Germinal center (tissue), 1 donor: ENCODE measurements at places on chromosomes 5 and 9.

- no peak for DNase-seq
These were observed 139.6 kb downstream of the HTR1A start for GRCh38 chr5:63822614-63823013.

GRCh38 chr5:117954331-117954730 is 1034.0 kb downstream of the DTWD2 start:
- no peak for DNase-seq

DNA sequence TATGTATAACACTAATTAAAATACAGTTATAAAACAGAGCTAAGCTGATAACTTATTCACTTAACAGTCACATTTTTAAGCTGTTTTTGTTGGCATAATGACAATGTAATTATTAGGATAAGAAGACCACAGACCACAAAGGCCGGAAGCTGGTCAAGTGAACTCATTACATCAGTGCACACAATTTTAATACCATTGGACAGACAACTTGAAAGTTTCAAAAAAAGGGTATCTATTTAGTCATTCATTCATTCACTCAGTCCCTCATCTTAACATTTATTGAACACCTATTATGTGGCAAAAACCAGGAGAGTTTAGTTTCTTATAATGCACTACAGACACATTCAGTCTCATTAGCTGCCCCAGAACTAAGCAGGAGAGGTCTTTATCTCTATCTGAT is 11.6 kb downstream of the ERP44 start:
- DNase-seq, result no peak

DNA sequence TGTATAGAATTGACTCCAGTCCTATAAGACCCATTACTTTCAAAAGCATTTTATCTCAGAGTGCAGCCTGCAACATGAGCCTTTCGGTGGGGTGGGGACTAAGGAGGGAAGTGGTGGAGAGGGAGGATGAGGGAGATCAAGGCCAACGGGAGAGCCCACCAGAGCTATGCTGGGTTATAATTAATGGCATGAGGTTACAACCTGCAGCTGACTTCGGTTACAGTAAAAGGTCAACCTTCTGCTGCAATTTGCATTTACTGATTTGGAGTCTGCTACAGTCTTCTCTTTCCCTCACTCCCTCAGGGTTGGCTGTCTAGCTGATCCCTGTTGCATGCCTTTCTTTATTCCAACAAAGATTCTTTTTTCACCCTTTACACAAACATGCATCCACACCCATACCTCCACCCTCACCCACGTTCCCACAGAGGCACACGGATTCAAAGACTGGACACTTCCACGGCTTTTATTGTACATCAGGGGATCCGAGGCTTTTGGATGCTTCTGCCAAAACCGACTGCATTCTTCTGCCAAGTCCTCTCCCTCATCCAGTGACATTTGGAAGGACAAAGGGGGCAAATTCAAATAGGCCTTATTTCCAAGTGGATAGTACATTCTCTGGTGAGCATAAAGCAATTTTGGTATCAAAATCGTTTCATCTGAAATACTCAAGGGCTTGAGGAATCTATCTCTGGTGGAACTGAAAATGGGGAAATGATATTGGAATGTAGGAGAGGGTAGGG is 381.2 kb downstream of the NFIB start:
- DNase-seq, result no peak

GRCh38 chr9:114274217-114274616 is 48.7 kb upstream of the ORM1 start:
- DNase-seq, result no peak

GRCh38 chr5:146069780-146070099 is 35.6 kb downstream of the PLAC8L1 start:
- no peak for DNase-seq

- DNase-seq, result no peak
These were observed 234.8 kb upstream of the ELL2 start for GRCh38 chr5:96196407-96196806.

- DNase-seq, result no peak
These were observed 12.0 kb downstream of the FRMD3 start for GRCh38 chr9:83526211-83526610.

GRCh38 chr5:23234197-23234596 is 273.2 kb upstream of the PRDM9 start:
- no peak for DNase-seq

DNA sequence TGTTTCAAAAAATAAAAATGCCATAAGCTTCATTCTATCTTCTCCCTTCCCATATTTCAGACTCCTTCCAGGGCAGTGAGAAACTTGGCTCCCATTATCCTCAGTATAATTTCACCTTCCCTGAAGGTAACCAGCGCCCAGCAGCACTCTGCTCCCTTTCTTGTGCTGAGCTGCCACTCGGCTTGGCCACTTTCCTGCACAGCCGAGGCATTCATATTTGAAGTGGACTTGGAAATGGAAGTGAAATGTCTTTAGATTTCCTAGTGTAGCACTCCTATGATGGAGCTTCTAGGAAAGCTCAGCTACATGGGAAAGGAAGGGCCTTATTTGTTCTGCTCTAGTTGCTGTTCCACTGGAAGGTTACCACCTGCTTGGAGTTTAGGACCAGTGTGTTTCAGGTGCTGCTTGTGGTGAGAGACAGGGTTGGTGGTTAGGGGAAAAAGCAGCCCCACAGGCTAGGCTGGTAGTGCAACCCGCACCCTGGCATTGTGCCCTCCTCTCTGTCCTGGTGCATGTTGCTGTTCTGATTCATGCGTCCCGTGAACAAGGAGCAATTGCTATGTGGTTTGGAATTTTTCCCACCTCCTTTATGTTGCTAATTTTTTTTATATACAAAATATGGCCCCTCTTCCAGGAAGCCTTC is 53.8 kb downstream of the RAD23B start:
- DNase-seq, result no peak

GRCh38 chr5:176944268-176944667 is 45.1 kb upstream of the HK3 start:
- DNase-seq, result no peak

DNA sequence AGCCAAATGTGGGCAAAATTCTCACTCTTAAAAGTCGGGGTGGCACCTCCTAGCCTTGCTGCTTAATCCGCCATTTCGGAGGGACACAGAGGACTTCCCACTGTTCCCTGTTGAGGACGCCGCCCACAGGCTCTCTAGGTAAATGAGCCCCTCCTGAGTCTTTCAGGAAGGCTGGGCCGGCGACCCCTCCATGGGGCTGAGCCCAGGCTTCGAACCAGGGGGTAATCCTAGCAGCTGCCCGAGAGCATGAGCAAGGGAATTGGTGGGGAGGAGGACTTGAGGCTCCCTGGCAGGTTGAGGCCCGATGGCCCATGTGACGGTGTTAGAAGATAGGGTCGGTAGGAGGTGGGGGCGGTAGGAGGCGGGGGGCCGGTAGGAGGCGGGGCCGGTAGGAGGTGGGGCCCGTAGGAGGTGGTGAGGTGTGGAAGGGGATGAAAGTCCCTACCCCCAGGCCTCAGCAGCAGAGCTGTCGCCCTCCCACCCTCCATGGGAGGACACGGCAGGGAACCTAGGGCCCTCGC is 17.1 kb downstream of the SLC12A7 start:
- no peak for DNase-seq

- DNase-seq, result no peak
These were observed 838.0 kb upstream of the DMAC1 start for GRCh38 chr9:8637626-8638025.

- no peak for DNase-seq
These were observed 800.8 kb upstream of the TYRP1 start for GRCh38 chr9:11892401-11892800.

DNA sequence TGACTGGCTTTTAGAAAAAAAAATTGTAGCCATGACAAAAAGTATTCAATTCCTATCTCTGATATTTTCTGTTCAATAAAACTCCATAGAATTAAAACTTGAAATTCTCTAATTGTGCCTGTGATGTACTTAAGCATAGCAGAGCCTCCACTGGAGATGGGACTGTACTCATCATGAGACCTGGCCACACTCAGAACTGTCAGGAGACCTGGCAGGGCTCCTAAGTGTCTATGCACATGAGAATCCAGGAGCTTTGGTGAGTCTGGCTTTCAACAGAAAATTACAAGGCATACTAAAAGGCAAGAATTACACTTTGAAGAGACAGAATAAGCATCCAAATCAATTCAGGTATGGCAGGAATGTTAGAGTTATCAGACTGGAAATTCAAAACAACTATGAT is 26.7 kb upstream of the ERCC6L2 start:
- DNase-seq, result no peak

- DNase-seq, result no peak
These were observed 457.5 kb downstream of the IRX1 start for GRCh38 chr5:4053136-4053535.

DNA sequence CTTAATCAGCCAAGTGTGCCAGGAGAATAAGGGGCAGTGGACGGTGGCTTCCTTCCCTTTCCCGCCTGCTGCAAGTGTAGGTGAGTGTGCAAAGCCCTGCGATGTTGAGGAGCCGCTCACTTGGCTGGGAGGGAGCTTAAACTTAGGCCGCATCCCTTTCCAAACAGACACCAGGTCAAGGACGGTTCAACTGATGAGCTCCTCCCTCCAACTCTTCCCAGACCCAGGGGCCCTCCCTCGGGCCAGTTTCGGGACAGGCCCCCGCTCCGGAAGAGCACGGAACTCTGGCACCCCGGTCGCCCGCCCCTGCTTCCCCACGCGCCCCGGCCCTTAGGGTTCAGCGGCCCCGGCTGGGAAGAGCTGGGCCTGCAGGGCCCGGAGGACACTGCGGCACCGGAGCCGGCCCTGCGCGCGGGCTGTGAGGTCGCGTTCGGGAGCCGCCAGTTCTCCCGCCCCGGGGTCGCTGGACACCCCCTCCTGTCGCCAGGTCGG is 481 bp downstream of the MRPL36 start:
- DNase-seq, result peak; percentile 45

GRCh38 chr5:118687661-118688621 is 300.4 kb downstream of the DTWD2 start:
- no peak for DNase-seq

GRCh38 chr5:88660947-88661805 is 221.8 kb downstream of the MEF2C start:
- peak; percentile 80 for DNase-seq

DNA sequence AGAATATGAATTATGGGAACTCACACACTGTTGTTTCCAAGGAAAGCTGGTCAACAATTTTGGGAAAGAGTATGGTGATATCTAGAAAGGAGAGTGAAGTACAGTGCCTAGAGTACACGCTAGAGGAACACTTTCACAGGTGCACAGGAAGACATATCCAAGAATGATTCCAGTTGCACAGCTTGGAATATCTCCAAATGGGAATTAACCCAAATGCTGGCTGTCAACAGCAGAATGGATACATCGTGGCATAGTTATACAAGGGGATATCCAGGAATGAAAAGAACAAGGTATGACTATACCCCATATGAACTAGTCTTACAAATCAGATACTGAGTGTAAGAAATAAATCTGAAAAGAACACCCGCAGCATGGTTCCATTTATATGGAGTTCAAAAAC is 231.3 kb downstream of the FSTL4 start:
- DNase-seq, result no peak

DNA sequence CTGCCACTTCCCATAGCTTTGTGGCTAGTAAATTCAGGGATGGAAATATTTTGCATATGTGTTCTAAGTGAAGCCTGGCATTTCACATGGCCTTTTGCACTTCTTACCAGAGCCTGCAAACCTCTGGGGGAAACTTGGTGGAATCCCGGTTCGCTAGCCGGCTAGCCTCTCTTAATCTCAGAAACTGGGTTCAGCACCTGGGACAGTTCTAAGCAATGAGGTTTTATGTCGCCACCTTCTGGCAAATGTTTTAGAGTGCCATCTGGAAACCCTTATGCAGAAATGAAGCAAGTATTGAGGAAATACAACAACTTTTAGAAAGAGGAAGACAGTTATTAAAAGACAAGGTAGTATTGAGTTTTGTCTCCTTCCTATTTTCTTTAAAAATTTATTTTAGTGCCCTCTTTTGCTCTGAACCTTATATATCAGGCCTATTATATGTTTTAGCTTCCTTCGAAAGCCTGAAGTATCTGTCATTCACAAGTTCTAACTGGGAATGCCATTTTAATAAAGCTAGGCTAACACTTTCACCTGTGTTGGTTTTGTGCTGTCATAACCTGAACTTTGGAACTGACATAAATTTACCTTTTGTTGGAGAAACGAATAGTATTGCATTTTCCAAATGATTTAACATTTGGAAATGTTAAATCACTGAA is 963 bp upstream of the HTR1A start:
- peak; percentile 48 for DNase-seq

DNA sequence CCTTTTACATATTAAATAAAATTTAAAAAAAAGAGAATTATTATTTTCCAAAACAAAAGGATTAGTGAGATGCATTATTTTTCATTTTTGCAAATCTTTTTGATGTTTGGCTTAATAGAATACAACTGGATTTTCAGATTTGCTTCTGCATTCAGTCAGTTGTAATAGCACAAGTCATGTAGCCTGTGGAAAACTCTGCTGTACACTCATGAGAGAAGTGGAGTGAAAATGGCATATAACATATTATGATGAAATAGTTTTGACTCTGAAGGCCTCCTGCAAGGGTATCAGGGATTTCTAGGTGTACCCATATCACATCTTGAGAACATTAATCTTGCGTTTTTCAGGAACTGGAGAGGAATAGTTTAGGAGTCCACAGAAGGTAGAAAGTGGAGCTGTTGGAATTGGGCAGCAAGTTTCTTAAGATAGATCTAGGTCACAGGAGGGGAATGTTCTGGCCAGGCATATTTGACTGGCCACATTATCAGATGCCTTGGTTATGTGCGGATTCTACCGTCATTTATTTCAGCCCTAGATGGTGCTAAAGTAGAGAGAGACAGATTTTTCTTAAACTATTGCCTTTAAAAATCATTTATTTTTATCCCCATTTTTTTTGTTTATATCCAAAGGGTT is 16.4 kb downstream of the LNPEP start:
- no peak for DNase-seq

- no peak for DNase-seq
These were observed 18.3 kb downstream of the TNIP1 start for GRCh38 chr5:151062405-151063141.

- DNase-seq, result no peak
These were observed 118.7 kb downstream of the NDUFS4 start for GRCh38 chr5:53678981-53679660.

DNA sequence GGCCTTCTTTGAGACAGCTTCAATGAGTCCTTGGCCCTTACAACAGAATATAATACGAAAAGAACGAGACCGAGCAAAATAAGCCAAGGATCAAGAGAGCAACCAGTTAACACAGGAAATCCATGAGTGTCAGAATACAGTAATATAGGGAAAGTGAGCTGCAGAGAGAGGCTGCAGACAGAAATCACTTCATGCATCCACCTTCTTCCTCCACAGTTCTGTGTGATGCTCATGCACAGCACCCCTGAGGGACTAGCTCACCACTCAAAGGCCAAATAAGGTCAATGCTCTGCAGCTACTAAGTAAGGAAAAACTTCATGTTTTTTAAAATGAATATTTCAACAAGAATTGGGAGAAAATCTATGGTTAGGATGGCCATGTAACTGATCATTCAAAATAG is 257.1 kb downstream of the MCTP1 start:
- no peak for DNase-seq

- DNase-seq, result no peak
These were observed 34.3 kb upstream of the BARHL1 start for GRCh38 chr9:132547976-132548730.
